ENCODE measurements at places on chromosomes 7 and 10.
A peak's percentile ranks its signal among the peaks of the same experiment; 100 is the strongest.

DNA sequence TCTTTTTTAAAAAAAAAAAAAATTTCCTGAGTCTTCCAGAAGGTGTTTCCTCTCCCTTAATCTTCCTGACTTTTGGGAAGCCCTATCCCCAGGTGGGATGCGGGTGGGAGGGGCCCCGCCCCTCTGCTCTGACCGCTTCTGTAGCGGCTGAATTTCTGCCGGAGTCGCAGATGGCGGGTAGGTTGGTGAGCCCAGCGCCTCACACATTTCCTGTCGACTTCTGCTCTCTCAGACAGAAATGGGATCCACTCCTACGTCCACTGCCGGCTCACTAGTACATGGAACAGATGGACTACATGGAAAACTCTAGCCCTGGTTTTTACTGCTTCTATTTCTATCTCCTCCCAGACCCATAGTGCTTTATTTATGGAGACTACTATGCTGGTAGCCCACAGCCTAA, 90.9 kb downstream of the NEUROD6 start:
- DNase-seq = no peak

- DNase-seq = no peak
These were observed 466.1 kb downstream of the PARD3 start for GRCh38 chr10:34348917-34349485.

GRCh38 chr7:32100407-32100907, 30.2 kb upstream of the PDE1C start:
- DNase-seq = no peak

DNA sequence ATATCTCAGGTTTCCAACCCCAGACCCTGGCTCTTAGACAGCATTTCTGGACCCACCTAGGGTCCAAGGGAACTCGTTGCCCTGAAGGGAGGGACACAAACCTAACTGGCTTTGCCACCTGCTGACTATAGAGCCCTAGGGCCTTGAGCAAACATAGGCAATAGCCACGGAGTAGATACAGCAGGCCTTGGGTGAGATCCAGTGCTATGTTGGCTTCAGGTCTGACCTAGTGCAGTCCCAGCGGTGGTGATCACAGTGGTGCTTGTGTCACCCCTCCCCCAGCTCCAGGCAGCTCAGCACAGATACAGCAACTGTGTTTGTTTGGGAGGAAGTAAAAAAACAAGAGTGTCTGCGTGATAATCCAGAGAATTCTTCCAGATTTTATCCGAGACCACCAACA, 9.7 kb upstream of the TNKS2 start:
- DNase-seq = no peak

GRCh38 chr7:134071355-134072331, 55.5 kb upstream of the LRGUK start:
- DNase-seq = no peak

- DNase-seq = peak; percentile 29
These were observed 219.2 kb upstream of the KLF14 start for GRCh38 chr7:130953196-130953595.

DNA sequence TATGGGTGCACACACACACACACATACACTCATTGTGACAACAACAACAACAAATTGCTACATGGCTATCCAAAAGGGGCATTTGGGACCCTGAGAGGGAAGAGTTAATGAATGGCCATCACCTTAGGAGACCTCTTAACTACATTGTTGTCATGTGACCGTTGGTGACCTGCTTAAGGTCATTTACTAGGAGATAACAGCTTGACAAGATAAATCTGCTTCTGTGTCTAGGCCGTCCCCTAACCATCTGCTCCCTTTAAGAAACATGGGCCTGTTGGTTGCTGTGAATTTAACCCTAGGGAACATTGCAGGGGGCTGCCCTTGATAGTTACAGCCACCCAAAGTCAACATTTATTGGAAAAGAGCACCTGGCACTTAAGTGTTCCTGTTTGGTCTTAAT, 29.7 kb downstream of the C1QL3 start:
- DNase-seq = no peak

DNA sequence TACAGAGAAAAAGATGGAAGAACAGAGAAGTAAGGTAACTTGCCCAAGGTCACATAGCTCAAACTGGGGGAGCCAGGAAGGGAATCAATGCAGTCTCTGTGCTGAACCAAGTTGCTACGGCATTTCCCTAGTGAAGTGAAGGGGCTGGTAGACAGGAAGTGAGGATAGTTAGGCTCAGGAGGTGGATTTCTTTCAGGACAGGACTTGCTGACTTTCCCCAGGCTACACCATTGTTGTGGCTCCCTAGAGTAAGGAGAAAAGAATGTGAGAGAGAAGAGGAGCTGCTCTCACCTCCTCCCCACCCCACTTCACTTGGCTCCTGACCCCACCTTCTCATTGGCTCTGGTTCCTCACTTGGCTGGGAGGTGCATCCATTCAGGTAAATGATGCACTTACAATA, 316.9 kb downstream of the INHBA start:
- DNase-seq = no peak

DNA sequence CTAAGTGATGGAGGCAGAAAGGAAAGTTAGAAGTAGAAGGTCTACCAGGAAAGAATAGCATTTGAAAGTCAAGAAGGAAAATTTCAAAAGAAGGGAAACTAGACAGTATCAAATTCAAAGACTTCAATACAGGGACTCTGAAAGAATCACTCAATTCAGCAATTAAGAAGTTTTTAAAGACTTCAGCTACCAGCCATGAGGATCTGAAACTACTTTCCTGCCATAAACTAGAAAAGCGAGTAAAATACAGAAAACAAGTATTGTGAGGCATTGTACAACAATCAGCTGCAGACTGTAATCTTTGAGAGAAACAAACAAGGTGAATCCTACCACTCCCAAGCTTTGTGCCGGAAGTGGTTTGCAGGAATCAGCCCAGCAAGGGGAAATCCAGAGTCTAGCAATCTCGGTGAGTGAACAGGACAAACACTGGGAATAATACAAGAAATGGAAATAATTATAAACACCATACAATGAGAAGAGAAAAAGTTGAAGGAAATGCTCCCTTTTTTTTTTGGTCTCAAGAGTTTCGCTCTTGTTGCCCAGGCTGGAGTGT, 62.4 kb downstream of the ARHGAP12 start:
- no peak for DNase-seq

GRCh38 chr10:118340486-118340885, 1.6 kb downstream of the FAM204A start:
- DNase-seq = peak; percentile 8

DNA sequence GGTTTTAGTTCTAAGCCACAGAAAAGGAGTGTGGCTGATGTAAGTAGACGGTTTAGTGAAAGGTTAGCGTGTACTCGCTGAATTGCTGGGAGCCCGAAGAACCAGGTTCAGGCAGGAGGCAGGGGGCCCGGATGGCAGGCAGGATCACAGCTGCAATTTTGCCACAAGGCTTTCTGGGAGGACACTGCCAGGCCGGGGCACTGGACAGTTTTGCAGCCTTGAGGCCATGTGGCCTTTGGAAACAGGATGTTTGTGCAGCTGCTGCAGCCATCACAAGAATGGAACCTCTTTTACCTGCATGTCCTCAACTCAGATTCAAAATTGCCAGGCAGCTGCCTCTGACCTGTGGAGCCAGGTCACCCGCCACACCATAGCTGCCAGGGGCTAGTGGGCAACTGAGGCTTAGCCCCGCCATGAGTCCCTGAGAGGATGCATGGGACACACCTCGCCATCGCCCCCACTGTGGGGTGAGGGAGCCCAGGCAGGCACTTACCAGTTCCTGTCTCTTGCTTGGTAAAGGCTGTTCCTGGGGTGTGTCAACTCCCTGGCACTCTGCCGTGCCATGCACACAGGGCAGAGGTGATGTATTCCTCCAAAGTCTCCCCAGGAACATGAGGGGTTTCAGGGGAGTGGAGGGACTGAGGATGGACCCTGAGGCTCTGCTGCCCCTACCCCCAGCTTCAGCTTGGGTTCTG, 188.6 kb downstream of the RPS24 start:
- no peak for DNase-seq

DNA sequence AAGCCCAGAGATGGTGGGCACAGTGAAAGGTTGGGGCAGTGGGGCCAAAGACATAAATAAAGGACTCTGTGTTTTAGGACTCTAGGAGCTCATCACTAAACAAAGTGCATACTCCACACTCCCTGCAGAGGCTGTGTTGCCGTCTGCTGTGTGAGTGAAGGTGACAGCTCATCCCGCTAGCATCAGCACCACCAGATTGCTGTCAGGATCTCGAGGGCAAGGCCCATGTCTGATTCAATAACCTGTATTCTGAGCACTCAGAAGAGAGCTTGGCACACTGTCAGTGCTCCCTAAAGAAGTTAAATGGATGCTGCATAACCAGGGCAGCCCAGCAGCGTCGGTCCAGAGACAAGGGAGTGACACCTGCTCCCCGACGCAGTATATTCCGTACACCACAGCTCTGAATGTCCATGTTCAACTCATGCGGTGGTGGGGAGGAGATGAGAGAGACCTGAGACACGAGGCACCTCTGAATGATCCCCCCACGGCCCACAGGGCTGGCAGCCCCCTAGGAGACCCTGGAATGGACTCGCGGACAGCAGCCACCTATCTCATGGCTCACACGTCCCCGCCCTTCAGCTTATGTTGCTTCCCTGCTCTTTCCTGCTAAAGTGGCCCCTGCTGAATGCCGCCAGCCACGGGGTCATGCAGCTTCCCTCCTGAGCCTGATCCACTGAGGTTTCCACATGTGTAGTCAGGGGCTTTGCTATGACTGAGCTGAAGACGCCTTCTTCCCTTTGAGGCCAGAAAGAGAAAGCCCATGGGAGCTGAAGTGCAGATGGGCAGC, 132.7 kb upstream of the KCNMA1 start:
- no peak for DNase-seq

GRCh38 chr7:77797734-77798393, 370 bp downstream of the TMEM60 start:
- no peak for DNase-seq

DNA sequence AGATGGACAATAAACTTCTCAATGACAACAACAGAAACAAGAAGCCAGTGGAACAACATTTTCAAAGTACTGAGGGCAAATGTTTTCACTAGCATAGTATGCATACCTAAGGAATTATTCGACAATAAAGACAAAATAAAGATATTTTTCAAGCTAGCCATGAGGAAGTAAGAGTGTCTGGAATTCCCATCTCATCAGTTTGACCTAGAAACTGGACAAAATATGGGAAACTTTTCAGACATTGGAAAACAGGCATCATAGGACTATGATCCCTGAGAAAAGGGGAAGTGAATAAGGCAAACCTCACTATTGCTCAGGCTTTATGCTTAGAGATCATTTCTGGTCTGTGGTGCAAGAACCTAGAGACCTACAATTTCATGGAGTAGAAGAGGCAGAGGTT, 86.3 kb downstream of the OAT start:
- no peak for DNase-seq

GRCh38 chr10:112811741-112812551, 138.1 kb upstream of the TCF7L2 start:
- DNase-seq = no peak

DNA sequence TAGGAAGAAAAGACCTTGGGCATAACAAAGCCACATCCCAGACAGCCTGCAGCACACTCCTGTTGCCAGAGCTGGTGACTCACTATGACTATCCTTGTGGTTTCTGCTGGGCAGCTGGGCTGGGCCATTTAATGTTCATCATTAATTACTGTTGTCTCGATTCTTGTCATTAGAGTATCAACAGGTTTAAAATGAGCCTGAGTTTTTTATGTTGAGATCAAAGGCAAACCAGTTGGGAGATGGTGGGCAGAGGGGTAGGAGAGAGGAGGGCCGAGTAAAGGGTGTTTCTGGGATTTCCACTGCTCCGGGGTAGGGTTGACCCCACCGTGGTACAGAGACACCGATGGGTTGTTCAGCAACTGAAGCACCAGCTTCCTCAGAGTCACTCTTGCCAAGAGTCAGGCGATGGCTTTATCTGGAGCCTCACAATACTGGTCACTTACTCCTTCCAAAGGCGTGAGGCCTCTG, 128.7 kb upstream of the LYZL1 start:
- DNase-seq = no peak

DNA sequence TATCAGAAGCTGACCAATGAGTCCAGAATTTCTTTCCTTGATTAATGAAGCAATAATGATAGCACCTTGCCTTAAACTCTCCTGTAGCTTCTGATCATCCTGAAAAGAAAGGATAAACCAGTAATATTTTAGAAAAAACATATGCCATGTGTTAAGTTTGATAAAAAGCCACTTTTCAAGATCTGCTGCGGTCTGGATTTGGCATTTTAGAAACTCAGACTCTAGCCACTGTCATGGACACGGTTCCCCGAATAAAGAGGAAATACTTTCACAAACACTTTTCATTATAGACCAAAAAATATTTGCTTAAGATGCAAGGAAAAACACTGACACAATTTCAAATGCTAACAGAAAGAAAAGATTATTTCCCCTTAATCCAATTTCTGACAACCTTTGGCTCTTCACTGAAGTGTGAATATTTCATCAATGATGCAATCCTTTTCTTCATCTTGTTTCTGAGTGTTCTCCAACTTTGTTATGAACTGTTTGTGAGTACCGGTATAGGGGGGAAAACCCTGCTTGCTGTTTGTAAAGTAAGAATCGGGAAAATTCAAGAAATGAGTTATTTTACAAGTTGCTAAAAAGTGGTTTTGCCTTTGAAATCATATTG, 329.5 kb downstream of the CRPPA start:
- no peak for DNase-seq

- DNase-seq = no peak
These were observed 244.3 kb downstream of the PHF14 start for GRCh38 chr7:11217848-11218565.

DNA sequence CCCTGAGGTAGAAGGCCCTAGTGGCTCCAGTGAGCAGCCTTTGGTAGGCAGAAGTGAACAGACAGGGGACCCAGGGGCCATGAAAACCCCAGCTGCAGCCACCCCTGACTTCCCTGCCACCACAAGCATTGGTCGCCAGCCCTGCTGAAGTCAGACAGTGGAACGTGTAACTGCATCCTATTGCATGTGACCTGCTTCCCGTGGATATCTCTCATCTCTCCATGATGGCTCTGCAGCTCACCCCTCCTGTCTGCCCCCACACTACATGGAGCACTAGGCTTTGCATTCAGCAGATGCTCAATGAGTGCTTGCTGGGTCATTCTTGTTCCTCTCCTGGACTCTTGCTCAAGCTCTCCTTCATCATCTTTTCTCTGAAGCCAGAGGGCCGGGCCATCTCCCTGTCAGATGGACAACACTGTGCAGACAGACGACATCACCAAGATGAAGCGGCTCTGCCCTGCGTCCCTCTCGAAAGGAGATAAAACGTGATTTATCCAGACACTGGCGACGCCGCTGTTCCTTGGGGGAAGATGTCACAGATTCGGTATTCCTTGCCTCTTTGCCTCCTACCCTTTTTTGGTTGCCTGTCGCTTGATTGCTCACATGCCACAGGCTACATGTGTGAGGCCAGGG, 117.5 kb downstream of the SH3PXD2A start:
- no peak for DNase-seq
